Right forelimb (tissue), 1 donor: ENCODE measurements at places on chromosomes 2 and 18.

GRCh38 chr2:174577967-174578589 lies 19.5 kb downstream of the WIPF1 start:
- DNase-seq = no peak

DNA sequence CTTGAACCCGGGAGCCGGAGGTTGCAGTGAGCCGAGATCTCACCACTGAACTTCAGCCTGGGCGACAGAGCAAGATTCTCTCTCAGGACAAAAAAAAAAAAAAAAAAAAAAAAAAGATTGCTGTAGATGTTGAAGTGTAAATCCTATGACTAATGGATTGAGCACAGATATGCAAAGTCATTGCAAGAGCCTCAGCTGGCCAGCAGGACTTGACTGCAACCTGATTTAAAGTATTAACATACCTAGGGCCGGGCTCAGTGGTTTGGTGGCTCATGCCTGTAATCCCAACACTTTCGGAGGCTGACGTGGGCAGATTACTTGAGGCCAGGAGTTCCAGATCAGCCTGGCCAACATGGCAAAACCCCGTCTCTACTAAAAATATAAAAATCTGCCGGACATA lies 103.4 kb upstream of the MSH2 start:
- DNase-seq = no peak

DNA sequence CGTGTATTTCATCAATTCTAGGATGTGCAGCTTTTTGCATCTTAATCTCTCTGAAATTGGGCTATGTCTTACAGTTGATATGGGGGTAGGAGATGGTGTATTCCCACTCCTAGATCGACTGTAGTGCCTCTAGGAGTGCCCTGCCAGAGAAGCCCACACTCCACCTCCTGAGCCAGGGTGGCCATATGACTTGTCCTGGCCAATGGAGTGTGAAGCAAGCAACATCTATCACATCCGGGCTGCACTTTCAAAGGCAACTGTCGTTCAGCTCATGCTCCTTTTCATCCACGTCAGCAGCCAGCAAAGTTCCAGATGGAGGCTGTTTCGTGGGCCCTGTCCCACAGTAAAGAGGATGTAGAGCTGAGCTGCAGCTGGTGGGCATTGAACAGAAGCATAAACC lies 149.4 kb upstream of the SLC1A4 start:
- no peak for DNase-seq

- peak; percentile 63 for DNase-seq
These were observed 1.9 kb downstream of the SP5 start for GRCh38 chr2:170716851-170717598.
